ENCODE measurements at places on chromosomes 11 and 22.

- no peak for DNase-seq
Measured at GRCh38 chr11:122604621-122605020, 50.9 kb upstream of the UBASH3B start.

GRCh38 chr11:134625151-134625550, 213.1 kb upstream of the B3GAT1 start:
- no peak for DNase-seq

DNA sequence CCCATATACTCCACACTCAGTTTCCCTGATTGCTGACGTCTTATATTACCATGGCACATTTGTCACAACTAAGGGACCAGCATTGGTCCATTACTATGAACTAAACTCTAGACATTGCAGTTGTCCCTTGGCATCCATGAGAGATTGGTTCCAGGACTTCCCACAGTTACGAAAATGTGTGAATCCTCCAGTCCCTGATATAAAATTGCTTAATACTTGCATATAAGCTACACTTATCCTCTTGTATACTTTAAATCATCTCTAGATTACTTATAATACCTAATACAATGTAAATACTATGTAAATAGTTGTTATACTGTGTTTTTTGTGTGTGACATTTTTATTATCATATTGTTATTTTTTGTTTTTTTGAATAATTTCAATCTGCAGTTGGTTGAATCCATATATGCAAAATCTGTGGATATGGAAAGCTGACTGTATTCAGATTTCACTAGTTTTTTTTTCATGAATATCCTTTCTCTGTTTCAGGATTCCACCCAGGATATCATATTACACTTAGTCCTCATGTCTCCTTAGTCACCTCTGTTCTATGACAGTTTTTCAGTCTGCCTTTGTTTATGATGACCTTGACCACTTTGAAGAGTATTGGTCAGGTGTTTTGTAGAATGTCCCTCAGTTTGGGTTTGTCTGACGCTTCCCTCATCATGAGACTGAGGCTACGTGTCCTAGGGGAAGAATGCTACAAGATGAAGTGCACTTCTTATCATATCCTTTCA, 55.3 kb downstream of the INSC start:
- no peak for DNase-seq

DNA sequence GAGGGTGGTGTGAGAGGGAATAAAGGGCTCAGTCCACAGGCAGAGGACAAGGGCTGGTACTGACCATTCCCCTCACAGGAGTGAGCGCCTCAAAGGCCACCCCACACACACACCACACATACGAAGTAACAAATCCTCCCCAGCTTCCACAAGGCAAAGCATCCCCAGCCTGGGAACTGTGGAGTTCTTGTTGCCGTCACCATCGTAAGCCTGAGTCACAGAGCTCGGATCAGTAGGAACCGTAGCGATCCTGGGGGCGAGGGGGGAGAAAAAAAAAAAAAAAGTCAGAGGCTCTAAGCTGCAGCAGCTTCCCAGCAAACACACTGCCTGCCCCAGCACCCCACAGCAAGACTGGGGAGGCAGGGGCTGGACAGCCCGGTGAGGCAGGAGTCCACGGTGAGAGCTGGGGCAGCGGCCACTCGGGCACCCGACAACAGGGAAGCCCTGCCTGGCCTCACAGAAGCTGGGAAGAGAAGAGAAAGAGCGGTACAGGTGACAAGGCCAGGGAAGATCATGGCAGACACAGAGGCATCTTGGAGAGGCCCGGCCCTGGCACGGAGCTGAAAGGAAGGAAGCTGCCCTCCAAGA, 11.3 kb downstream of the ARFGAP2 start:
- DNase-seq = no peak

DNA sequence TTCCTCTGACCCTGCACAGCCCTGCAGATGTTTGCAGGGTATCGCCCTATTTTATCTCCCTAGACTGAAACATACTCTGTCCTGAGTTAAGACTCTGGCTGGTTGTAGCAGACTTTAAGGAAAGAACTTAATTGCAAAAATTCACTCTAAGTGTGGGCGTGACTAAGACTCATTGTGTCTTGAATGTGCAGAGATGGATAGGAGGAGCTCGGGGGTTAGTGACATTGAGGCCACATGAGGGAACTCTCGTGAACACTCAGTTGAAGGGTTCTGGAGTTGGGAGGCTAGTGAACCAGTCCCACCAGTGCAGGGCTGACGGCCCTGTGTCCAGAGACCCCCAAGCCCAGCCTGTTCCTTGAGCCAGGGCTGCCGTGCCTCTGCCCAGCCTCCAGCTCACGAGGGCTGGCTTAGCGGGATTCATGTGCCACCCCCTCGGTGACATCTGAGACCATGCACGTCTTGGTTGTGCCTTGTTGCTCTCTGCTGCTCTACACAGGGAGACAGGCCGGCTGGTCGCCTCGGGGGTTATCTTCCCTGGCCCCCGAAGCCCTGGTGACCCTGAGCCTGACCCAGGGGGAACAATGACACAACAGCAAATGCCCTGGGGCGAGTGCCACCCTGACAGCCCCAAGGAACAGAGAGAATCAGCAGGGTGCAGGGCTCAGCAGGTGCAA, 11.4 kb upstream of the TBX1 start:
- DNase-seq = no peak

GRCh38 chr11:6419009-6419631, at the start of gene APBB1:
APBB1 (minus strand) TSS chr11:6419094; CDS start chr11:6411347, 7,747 bp downstream.
- peak; percentile 35 for DNase-seq

Measured in stimulated activated CD8-positive, alpha-beta memory T cell treated with anti-CD3 and anti-CD28 coated beads, Interleukin-7, amount 100 ng/mL, for 1 hour (primary cell).